ENCODE measurements at places on chromosomes 4 and X. TPM values are rescaled to one million over a fixed set of nuclear protein-coding genes. Genes with fewer than 3 reads are reported as not detected.

ETDA gene
- total RNA-seq, result not detected

ACSL4 gene
- total RNA-seq, result 179 TPM

AP1S2 gene
- total RNA-seq, result 85.2 TPM

ASB12 gene
- not detected for total RNA-seq
